ENCODE measurements at places on chromosomes 2 and 18.
A peak's percentile ranks its signal among the peaks of the same experiment; 100 is the strongest.

DNA sequence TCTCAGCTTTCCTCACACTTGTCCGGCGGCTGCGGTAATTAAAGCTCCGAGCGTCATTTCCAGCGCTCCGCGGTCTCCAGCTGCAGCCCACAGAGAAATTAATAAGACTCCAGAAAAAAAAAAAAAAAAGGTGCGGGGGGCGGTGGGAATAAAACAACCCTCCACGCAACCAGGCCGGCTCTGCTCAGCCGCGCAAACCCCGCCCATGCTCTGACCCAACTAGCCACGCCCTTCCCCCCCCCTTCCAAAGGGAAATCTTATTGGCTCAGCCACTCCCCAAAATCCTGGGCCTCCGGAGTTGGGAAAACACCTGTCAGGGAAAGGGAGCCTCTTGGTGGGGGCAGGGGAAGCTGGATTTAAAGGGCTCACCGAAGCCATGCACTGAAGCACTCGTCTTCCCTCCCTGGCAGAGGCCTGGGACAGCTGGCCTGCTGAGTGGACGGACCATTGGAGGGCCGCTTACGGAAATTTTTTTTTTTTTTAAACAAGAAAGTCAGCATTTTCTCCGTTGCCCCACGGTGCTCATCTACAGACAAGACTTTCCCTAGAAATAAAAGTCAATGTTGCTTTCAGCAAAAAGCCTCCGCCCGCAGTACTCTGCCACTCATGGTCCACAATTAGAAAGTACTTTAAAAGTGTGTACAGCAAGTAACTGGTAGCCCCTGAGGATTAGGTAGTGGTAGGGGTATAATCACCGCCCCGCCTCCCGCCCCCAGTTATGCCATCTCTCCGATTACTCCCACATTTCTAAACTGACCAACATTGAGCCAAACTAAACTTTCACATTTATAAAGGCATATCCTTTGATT lies 674 bp upstream of the ERBB4 start:
- no peak for DNase-seq

DNA sequence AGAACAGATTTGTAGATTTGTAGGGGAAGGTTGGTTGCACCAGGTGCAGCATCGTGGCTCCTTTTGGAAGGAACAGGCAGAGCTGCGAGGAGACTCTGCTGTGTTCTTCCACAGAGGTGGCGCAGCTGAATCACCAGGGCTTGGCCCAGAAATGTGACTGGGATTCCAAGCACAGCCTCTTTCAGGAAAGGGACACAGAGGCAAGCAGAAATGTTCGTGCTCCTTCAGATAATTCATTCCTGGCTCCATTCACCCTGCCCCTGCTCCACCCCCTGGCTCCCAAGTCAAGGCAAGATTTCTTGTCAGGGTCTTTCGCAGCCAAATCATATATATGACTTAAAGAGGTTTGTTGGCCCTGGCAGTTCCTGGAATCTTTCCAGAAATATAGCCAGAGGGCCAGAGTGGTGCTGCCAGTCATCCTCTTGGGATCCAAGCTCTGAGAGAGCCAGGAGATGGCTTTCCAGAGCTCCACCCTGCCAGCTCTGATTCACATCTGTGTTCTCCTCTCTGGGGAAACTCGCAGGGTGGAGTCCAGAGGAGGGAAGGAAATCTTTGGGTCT lies 203.9 kb upstream of the TANK start:
- DNase-seq: no peak

- no peak for DNase-seq
Observed at GRCh38 chr18:23740105-23740830, 51.0 kb downstream of the LAMA3 start.

GRCh38 chr18:34909637-34910364 lies 131.4 kb upstream of the MAPRE2 start:
- DNase-seq: no peak

GRCh38 chr18:63292831-63293683 lies 26.5 kb downstream of the BCL2 start:
- no peak for DNase-seq

GRCh38 chr18:37460604-37461003 lies 105.0 kb downstream of the CELF4 start:
- no peak for DNase-seq

GRCh38 chr2:166088634-166089033 lies 39.2 kb downstream of the SCN1A start:
- DNase-seq: no peak

DNA sequence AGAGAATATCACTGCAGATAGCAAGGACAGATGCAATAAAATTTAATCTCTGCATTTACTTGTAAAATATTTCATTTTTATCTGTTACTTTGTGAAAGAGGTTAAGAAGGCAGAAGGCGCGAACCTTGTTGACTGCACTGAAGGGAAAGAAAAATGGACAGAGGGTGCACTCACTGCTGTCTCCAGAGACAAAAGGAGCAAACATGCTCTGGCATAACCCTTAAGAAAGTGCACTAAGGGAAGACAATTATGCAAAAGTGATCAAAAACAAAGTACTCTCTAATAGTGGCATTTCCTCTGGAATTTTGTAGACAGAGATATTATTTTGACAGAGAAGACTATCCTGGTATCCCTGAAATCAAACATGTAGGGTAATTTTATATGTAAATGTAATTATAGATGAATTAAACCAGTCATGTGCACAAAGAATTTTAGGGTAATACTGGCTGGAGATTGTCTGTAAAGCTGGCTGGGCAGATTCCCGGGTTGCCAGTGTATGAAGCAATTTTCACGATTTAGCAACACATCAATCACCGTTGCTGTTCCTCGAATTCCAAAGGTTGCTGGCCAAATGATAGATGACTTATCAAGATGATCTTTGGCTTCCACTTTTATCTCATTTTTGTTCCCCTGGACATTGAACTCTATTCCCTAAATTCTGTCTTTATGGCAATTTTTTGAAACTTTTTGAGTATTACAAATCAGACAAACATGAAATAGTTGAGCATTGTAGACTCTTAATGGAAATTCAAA lies 1176.9 kb downstream of the SUCLG1 start:
- no peak for DNase-seq

GRCh38 chr2:54387059-54387991 lies 68.8 kb upstream of the SPTBN1 start:
- DNase-seq: no peak

GRCh38 chr18:74551936-74552555 lies 17.7 kb downstream of the CNDP1 start:
- DNase-seq: peak; percentile 57

GRCh38 chr2:203500951-203501350 lies 34.1 kb downstream of the RAPH1 start:
- DNase-seq: no peak

GRCh38 chr2:9365498-9366019 lies 57.8 kb downstream of the ITGB1BP1 start:
- DNase-seq: no peak

DNA sequence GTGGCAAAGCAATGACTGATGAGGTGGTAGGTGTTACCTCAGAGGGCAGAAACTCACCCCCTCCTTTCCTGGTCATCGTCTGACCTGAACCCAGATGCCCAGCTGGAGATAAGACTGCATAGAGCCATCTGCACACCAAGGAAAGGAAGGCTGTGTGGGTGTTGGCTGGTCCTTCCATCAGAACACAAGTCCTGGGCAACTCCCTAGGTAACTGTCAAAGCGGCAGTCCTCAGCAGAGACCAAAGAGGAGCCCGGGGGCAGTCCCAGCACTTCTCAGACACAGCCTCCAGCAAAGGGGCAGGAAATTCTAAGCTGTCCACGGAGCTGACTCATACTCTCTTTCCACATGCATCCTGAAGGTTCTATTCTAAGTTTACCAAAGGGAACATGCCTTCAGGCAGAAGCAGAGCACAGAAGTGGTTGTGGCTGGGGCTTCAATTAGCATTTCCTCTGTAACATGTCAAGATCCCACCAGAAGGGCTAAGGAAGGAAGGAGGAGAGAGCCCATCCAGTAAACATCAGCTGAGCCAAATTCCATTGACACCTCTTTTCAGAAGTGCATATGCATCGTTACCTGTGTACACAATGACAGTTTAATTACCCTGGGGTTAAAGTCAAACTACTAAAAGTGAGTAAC lies 54.7 kb downstream of the SPRED2 start:
- no peak for DNase-seq

GRCh38 chr18:60639836-60640235 lies 267.3 kb upstream of the MC4R start:
- no peak for DNase-seq

- DNase-seq: no peak
Observed at GRCh38 chr2:109098251-109098920, 30.6 kb upstream of the SH3RF3 start.

GRCh38 chr18:46867367-46868143 lies 49.8 kb downstream of the PIAS2 start:
- no peak for DNase-seq

DNA sequence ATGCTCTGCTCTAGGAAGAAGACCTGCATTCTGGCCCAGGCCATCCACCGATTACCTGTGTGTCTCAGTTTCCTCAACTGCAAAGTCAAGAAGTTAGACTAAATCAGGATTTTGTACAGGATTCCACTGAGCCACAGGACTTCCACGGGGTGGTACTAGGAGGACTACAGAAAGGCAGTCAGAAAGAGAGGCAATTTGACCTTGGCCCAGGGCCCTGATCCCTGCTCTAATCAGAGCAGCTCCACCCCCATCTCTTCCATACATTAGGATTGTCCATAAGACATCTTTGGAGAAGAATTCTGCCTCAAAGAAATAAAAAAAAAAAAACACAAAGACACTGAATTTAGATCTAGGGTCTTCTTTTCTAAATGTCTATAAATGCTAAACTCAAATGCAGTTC lies 52.8 kb upstream of the TSPYL6 start:
- DNase-seq: no peak

DNA sequence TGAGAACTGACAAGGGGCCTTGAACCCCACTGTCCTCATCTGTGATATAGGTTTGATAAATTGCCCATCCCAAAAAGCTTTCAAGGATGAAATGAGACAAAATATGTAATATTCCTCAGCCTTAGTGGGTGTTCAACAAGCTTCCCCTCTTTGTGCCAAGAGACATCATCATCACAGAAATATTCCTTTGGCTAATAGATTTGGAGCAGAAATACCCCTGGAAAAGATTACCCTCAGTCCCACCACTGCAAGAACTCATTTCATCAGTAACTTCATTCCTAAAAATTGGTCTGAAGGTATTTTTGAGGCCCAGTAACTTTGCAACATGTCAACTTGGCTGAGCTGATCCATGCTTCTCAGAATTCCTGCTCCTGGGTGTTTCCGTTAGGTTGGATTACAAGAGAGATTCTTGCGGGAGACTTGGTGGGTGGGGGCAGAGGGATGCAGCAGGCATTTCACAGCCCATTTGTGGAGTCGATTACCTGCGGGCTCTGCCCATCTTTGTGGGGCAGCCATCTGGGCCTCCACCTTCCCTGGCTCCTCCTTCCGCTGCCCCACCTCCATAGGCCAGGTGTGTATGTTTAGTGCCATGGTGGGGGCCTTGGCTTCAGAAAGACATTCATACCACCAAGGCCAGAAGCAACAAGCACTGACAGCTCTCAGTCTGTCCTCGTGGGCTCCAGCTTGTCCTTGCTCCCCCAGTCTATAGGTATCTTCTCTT lies 263.9 kb downstream of the GLI2 start:
- no peak for DNase-seq

- DNase-seq: peak; percentile 14
Observed at GRCh38 chr2:208025814-208026184, 472 bp upstream of the PLEKHM3 start.

DNA sequence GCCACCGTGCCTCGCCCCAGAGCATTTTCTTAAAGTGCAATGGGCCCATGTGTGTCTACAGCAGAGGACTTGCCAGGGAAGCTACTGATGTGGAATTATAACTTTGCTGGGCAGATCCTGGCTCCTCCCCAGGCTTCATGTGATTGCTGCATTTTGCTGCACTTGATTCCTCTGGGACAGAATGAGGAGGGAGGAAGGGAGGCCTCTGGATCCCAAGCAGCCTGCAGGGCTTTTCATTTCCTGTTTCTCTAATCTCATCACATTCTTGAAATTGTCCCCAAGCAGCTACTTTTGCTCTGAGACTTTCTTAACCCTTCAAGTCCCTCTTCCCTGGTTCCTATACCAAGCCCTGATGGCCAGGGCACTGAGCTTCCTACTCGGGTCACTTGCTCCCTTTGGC lies 134.4 kb upstream of the SEC11C start:
- no peak for DNase-seq

GRCh38 chr2:187051350-187051749 lies 202.4 kb upstream of the ZSWIM2 start:
- DNase-seq: no peak

DNA sequence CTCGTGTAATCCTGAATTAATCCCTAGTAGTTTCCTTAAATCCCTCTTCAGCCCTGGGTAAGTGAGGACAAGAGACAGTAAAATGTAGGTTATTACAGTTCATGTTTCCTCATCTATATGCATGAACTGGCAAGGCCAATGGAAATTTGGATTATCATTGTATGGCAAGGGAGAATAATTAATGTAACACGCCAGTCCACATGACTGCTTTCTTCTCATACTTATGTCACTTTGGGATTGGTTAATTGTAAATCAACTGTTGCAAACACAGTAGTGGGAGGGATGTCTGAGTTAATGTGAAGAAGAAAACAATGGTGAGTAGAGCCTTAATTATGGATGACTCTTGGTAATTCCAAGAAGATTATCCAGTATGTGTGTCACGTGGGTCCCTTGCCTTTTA lies 1.7 kb upstream of the SERPINB7 start:
- DNase-seq: no peak

DNA sequence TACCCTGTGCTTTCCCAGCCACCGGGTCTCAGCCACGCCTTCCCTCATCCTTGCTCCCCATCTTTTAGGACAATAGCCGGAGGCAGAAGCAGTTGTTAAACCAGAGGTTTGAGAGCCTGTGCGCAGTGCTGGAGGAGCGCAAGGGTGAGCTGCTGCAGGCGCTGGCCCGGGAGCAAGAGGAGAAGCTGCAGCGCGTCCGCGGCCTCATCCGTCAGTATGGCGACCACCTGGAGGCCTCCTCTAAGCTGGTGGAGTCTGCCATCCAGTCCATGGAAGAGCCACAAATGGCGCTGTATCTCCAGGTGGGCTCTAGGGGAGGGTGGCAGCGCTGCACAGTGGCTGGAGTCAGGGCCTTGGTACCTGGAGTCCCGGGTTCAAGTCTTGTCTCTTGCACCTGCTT lies 2.7 kb downstream of the UCN start:
- DNase-seq: no peak

DNA sequence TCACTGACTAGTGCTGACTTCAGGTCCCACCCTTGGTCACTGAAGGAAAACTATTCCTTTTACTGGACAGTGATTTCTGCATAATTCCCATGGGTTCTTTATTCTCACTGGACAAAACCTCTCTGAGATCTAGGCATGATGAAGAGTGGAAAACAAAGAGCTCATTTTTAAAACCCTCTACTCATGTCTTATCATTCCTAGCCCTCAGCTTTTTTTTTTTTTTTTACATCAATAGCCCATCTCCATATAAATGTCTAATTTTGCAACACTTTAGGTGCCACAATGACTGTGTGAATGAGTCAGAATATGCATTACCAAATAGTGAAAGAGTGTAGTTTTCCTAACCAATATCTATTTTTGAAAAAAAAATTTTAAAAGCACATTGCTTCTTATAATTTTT lies 74.8 kb downstream of the TCF4 start:
- DNase-seq: no peak

DNA sequence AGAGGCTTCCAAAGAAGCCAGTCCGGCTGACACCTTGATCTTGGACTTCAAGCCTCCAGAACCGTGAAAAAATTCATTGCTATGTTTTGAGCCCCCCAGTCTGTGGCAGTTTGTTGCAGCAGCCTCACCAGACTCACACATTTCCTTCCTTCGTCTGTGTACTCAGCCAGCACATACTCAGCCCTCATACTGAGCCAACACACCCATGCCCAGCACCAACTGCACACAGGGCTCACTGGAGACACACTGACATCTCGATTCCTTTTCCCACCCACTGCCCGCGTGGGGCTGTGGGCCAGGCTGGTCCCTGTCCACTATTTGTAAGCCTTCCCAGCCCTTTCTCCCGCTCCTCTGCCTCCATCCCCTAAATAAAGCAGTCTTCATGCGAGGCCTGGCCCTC lies 24.1 kb upstream of the NMUR1 start:
- DNase-seq: no peak
